ENCODE measurements at places on chromosomes 12 and 14. TPM values are rescaled to one million over a fixed set of nuclear protein-coding genes. Genes with fewer than 3 reads are reported as not detected.

DNA sequence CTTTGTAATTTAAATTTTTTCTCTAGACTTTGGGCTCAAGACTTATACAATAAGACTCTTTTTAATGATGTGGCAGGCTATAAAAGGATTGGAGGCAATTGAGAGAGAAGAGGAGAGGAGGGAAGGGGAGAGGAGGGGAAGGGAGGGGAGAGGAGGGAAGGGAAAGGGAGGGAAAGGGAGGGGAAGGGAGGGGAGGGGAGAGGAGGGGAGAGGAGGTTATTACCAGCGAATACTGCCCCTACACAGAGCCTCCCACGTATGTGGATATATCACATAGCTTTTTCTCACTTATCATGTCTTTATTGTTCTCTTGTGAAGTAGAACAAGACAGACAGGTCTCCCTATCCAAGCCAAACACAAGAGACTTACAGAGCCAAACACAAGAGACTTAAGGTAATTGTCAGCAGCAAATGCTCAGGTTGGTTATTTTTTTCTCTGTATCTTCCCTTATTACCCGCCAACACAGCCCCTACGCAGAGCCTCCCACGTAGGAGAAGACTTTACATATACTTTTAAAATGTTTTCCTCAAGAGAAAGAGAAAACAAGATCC lies 63.1 kb downstream of the DRAM1 start:
- no peak for DNase-seq

NUAK1 gene
- polyA plus RNA-seq = 2.7 TPM

DNA sequence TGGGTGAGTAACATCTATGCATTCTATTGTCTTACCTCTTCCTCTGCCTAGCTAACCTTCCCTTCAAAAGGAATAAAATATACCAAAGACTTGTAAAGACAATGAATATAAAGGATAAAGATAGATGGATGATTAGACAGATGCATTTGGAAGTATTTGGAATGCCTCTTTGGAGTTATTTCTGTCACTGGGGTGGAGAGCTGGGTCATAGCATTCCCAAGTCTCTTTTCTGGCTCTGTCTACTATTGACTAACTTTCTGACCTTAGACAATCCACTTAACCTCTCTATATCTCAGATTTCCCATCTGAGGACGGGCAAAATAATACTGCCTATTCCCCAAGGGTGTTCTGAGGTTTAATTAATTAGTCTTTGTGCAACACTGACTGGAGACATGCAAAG lies 517.4 kb downstream of the DIO2 start:
- no peak for DNase-seq

- DNase-seq = no peak
These were observed 1.5 kb upstream of the KRT7 start for GRCh38 chr12:52231305-52232202.

DNA sequence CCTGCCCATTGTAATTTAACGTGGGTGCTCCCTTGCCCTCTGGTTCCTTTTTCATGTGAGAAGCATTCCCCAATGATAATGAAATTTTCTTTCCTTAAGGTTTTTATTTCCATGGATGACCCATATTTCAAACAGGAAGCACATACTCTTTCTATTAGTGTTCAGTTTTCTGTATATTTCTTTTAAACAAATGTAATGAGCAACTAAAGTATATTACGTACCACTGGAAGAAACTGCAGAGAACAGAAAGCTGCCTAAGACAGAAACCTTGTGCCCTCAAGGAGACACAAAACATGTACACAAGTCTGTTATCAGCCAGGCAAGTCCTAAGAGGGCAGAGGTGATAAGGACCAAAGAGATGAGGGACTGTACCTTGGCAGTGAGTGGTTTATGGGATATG lies 414.9 kb downstream of the ETNK1 start:
- no peak for DNase-seq

Measured in immature natural killer cell (primary cell).